ENCODE measurements at places on chromosomes 5 and 9.

- no peak for DNase-seq
These were observed 55.2 kb downstream of the FBXL7 start for GRCh38 chr5:15555176-15555575.

- no peak for DNase-seq
These were observed 6.1 kb upstream of the RNF183 start for GRCh38 chr9:113309204-113309813.

- no peak for DNase-seq
These were observed 35.3 kb upstream of the SMIM23 start for GRCh38 chr5:171750311-171750788.

DNA sequence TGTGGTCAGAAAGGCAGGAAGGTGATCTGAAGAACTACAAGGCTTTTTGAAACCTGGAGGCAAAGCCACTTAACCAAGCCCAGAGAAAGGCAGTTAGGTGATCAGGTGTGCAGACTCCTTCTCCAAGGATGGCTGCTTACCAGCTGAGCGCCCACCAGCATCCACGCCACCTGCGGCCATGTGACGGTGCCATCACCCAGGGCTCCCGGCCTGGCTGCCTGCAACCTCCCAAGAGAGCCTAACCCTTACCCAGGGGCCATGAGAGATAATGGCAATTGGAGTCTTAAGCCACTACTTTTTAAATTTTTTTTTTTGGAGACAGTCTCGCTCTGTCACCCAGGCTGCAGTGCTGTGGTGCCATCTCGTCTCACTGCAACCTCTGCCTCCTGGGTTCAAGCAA is 33.1 kb upstream of the PHYKPL start:
- no peak for DNase-seq

DNA sequence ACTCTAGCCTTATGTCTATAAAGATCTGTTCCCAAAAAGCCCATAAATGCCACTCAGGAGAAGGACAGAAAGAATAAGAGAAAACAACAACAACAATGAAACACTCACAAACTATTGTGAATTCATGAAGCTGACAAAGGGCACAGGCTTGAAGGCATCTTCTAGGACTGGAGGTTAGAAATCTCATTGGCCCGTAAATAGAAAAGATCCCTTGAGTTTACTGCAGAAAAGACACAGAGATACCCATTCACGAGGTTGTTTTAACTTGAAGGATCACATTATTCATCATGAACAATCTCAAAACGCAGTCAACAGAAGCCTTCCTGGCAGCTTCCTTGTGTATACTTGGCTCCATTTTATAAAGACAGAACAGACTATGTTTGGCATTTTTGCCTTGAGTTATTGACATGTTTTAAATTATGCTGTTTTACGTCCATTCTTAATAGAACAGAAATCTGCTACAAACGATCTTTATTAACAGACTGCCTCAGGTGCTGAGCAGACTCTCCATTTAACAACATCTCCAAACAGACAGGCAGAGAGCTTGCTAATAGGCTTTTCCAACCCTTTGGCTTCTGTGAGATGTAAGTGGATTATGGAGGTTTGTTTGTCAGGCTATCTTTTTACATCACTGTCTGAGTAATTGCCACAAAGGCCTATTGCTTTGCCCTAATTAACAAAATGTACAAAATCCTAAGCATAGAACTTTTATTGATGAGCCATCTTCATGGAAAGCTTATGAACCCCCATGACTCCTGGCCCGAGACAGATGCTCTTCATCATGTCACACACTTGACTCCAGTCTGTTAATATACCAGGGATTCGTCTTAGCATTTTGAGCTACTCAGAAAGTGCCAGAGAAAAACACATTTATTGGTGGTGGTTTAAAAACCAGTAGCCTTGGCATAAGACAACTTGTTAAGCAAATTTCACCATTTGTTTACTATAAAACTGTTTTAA is 735.3 kb upstream of the ZNF608 start:
- no peak for DNase-seq

- DNase-seq: no peak
These were observed 5.8 kb upstream of the PSMB7 start for GRCh38 chr9:124420991-124421543.

GRCh38 chr9:134690301-134690751 is 48.7 kb downstream of the COL5A1 start:
- no peak for DNase-seq

DNA sequence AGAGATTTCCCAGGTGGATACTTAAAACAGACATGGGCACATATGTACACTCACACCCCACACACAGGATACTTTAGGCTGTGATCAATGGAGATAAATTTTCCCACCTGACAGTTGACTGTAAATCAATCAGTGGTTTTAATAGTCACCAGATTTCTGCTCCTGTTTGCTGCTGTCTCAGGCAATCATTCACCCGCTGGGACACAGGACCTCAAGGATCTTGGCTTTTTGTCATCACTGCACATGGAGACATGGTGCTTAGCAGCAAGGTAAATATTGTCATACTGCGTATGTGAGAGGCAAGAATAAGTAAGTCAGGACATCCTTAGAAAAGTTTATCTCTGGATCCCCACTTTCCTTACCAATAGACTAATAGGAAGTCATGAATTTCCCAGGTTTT is 60.8 kb upstream of the KLF9 start:
- DNase-seq: no peak

DNA sequence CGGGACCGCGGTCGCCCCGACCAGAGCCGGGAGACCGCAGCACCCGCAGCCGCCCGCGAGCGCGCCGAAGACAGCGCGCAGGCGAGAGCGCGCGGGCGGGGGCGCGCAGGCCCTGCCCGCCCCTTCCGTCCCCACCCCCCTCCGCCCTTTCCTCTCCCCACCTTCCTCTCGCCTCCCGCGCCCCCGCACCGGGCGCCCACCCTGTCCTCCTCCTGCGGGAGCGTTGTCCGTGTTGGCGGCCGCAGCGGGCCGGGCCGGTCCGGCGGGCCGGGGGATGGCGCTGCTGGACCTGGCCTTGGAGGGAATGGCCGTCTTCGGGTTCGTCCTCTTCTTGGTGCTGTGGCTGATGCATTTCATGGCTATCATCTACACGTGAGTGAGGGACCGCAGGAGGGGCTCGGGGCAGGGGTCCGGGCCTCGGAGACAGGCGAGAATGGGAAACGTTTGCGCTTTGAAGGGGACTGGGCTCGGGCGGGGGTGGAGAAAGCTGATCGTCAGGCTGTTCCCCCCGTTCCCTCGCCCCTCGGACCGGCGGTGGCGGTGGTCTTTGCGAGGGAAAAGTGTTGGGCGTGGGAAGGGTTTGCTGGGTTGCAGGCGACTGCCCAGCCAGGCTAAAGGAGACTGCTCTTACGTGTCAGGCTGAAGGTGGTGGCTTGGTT is 457 bp downstream of the UGCG start:
- peak; percentile 13 for DNase-seq

GRCh38 chr5:147442224-147442623 is 67.6 kb downstream of the DPYSL3 start:
- DNase-seq: no peak

DNA sequence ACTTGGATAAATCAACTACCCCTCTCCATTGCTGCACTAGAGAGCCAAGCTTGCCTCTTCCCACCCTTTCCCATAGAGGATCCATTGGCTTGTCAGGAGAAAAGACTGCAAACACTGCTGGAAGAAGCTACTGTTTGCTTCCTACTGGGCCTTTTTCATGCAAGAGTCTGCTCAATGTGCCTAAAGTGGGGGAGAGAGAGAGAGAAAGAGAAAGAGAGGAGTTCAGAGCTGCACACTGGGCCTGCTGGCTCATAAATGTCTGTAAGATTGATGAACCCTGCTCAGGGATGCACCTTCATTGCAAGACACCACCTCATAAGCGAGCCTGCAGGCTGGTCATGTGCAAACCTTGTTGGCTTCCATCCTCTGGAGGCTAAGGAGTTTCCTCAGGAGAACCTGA is 269.4 kb downstream of the ZNF608 start:
- DNase-seq: no peak

- no peak for DNase-seq
These were observed 233.8 kb downstream of the HSPA4 start for GRCh38 chr5:133285583-133286021.

- DNase-seq: no peak
These were observed 242.6 kb upstream of the PAPPA start for GRCh38 chr9:115910959-115911358.

DNA sequence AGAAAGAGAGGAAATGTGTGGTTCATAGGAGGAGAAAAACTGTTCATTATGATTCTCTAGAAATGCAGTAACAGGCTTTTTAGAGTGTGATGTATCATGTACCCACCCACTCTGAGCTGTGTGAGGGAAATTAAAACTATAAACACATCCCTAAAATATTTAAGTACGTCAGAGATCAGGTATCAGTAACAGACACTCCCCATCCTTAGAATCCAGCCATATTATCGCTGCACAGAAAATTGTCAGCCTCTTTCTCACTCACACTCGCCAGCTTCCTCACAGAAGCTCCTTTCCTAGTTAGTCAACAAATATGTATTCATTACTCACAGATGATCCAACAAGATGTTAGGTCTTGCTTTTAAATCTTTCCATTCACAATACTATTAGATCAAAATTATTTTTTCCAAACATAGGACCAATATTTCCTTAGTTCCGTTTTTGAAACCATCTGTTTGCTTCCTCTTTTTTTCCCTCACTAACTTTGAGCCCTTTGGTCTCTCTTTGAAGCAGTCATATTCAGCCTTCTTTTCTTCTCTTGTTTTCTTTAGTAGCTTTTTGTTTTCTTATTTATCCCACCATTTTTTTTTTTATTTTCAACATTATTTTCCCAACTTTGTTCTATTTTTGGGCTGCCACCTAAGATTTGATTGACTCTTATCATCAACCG is 13.6 kb upstream of the MAST4 start:
- DNase-seq: no peak

GRCh38 chr9:132381966-132382541 is 24.6 kb downstream of the TTF1 start:
- no peak for DNase-seq

- DNase-seq: no peak
These were observed 89.4 kb downstream of the RGS7BP start for GRCh38 chr5:64595031-64595855.

DNA sequence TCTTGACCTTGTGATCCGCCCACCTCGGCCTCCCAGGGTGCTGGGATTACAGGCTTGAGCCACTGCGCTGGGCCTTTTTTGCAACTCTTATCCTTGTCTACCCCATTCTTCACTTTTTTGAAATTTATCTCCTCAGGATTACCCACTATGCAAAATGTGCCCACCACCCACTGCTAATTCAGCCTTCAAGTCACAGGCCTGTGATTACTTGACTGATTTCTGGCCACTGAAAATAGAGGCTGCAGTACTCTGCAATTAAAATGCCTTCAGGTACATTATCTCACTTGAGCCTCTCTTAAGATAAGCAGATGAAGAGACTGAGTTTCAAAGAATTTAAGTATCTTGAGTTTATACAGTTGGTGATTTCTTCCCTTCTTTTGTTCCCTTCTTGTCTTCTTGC is 112.4 kb upstream of the SPATA31D4 start:
- no peak for DNase-seq

- no peak for DNase-seq
These were observed 142.7 kb downstream of the SGCD start for GRCh38 chr5:156469636-156470035.

DNA sequence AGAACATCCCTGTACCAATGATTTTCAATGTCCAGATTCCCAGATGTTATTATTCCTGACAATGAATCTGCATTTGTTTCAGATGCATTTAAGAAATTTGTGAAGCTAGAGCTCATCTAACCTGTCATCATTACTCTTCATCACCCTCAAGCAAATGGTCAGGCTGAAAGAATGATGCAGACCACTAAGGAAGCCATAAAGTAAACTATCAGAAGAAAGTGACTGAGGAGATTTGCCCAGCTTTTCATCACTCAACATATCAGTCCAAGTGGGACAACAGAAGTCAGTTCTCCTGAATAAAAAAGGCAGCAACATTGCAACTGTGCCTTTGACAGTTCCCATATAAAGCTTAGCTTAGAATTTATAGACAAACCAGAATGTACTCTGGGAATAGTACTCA is 419.9 kb downstream of the PDE4D start:
- DNase-seq: no peak

- DNase-seq: no peak
These were observed 13.1 kb downstream of the MARCHF6 start for GRCh38 chr5:10366310-10367272.

DNA sequence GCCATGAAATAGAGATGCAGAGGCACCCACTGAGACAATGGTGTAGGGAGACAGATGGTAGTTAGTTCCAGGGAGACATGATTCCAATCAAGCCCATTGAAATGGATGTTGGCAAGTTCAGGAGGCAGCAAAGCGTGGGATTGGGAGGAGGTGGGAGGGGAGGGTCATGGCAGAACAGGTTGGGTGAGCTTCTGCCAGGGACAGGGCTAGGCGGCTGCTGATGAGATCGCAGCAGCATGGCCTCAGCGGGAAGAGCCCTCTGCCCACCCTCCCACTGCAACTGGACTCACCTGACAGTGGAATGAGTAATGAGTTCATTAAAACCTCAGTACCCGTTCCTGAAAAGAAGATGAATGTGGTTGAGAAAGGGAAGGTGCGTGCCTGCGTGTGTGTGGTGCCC is 418.2 kb downstream of the CDK5RAP2 start:
- DNase-seq: no peak

- no peak for DNase-seq
These were observed 102.7 kb upstream of the VCAN start for GRCh38 chr5:83368835-83369234.

DNA sequence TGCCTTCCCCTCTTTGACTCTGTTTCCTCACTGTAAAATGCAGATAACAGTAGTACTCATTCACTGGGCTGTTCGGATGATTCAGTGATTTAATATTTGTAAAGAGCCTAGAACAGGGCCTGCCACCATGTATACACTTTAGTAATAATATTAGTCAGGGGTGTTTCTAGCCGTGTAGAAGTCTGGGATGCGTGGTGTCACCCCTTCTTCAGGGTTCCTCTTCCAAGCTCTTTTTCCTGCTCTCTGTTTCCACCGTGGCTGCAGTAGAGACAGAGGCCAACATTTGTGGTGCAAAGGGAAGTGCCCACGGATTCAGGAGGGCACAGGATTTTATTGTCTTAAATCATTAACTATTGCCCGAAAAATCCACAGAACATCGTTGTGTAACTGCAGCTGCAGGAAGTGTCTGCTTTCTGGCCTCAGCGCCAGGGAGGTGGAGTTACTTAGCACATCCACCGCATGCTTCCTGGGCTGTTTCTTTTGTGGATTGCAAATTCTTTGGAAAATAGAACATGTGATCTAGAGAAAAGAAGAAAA is 61.7 kb downstream of the TRIO start:
- DNase-seq: no peak

- no peak for DNase-seq
These were observed 75.9 kb downstream of the NFIB start for GRCh38 chr9:14238079-14238478.

DNA sequence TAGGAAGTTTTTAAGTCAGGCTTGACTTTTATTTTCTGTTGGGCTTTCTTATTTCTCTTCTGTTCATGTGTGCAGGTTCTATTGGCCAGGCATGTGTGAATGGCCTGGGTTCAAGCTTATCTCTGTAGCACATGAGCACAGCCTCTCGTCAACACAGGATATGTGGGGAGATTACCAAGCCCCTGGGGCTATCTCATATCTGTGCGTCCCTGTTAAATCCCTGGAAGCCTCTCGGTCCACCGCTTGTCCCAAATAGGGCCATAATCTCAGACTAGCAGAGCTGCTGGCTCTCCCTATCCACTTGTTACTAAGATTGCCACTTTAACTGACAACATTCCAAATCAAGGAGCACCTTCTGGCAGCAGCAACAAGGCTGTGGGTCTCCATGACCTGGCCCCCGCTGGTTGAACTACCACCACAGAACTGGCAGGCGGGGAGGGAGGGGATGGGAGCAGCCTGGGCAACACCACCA is 28.4 kb upstream of the EBF1 start:
- no peak for DNase-seq

GRCh38 chr5:1156033-1156753 is 44.3 kb upstream of the SLC12A7 start:
- DNase-seq: no peak

Data from stimulated activated CD4-positive, alpha-beta T cell treated with anti-CD3 and anti-CD28 coated beads, TNF-alpha, amount 100 ng/mL, for 24 hours (primary cell).